ENCODE measurements at places on chromosomes 7 and 10.

DNA sequence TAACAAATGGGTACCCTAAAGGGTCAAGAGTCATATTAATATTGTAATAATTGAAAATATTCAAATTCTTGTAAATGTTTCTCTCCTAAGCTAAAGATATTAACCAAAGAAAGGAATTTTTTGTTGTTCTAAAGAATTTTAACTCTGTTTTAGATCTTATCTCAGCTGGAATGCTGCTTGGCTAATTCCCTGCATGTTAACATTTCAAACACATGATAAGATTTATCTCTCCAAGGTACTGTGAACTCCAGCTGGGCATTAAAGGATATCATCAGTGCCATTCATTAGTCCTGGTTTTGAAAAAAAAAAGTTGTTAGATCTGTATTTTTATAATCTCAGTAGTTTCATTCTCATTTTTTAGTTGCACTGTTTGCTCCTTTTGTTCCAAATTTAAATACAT is 76.9 kb downstream of the MAPK8 start:
- no peak for DNase-seq

- no peak for DNase-seq
These were observed 14.3 kb downstream of the NOD1 start for GRCh38 chr7:30464231-30464671.

GRCh38 chr7:129066290-129067131 is 11.6 kb upstream of the TNPO3 start:
- peak; percentile 51 for DNase-seq

DNA sequence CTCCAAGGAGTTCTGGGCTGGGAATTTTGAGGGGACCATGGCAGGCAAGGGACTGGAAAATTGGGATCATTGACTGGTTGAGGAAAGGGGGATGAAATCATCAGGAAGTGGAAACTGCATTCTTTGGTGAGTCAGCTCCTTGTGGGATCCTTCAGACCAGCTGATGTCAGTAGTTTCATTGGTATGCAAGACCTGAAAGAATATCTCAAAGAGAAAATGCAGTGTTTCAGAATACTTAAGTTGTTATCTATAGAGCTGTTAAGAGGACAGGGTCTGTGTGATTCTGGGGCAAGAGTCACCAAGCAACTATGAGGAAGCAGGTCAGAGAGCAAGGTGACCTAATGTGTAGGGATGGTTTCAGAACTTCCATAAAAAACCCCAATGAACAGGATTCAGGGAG is 595.9 kb upstream of the AUTS2 start:
- peak; percentile 6 for DNase-seq

DNA sequence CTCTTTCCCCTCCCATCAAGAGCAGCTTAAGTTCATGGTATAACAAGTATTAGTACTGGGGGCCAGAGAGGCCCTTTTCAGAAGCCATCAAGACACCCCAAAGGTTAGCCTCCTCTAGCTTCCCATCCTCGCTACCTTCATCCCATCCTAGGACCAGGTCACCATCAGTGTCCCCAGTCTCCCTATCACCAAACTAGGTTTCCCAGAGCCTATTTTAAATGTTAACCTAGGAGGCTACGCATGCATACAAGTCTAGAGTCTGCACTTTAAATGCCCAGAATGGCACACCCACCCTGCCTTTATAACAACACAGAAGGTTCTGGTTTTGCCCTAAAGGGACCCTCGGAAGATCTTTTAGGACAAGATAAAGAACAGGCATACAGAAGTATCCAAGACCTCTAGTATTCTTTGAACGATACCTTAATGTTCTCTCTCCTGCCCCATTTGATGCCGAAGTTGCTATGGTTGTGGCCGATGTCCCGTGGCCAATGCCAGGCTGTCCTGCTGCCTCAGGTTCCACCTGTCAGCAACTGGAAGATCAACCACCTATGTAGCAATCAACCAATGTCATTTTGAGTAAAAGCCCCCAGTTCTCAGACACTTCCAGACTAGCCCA is 2.2 kb downstream of the GPRIN2 start:
- DNase-seq, result no peak

- DNase-seq, result peak; percentile 95
These were observed at the start of gene TBC1D12 for GRCh38 chr10:94402204-94402842. TSS of gene TBC1D12 (plus strand) at chr10:94402541. CDS start at chr10:94402614, 73 bp downstream.

GRCh38 chr10:34262985-34263384 is 552.1 kb downstream of the PARD3 start:
- no peak for DNase-seq
